ENCODE measurements at places on chromosomes 7 and 10.

DNA sequence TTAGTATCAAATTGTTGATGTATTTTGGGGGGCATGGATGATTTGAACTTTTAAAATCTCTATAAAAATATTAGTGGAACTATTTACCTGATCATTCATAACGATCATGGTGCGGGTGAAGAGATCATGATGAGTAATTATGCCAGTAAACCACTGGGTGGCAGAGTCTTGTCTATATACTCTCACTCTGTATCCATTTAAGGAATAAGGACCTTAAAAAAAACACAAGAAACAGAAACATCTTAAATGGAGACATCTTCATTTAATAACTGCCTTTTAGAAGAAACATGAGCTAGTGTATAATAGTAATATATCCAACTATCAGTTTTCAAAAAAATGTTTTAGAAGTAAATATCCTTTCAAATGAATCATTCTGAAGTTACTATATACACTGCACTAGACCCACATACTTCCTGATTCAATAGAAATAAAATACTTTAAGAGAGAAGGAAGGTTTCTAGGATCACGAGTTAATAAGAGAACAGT lies 84.0 kb downstream of the NRBF2 start:
- DNase-seq = peak; percentile 53

DNA sequence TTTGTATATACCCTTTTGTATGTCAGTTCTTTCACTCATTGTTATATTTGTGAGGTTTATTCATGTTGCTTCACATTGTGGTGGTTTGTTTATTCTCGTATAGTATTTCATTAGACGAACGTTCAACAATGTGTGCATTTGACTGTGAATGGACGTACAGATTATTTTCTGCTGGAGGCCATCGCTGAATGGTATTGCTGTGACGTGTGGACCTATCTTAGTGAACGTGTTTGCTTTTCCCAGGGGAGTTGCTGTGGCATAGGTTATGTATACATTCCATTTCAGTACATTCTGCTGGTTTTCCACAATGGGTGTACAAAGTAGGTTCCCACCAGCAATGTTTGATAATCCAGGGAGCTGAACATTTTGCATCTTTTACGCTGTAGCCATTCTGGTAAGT lies 31.1 kb upstream of the PLEKHS1 start:
- no peak for DNase-seq

DNA sequence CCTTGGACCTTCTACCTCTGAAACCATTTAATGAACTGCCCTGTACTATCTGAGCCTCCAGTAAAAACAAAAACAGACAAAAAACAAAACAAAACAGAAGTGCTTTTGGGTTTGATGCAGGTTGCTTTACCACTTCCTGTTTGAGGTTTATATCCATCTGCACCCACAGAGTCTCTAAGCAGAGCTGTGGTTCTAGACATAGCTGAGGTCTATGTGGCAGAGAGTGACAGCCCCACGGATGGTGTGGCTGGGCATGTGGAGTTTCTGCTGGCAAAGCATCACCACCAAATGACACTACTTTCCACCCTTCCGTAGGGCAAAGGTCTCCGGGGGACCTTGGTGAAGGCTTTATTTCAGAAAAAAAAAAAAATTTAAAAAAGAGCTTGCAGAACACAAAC lies 754.2 kb downstream of the GRID1 start:
- DNase-seq = peak; percentile 24

GRCh38 chr7:142280263-142280662 lies 22.4 kb upstream of the PRSS58 start:
- no peak for DNase-seq

- peak; percentile 35 for DNase-seq
Measured at GRCh38 chr10:87818505-87819288, 671 bp upstream of the ATAD1 start.

DNA sequence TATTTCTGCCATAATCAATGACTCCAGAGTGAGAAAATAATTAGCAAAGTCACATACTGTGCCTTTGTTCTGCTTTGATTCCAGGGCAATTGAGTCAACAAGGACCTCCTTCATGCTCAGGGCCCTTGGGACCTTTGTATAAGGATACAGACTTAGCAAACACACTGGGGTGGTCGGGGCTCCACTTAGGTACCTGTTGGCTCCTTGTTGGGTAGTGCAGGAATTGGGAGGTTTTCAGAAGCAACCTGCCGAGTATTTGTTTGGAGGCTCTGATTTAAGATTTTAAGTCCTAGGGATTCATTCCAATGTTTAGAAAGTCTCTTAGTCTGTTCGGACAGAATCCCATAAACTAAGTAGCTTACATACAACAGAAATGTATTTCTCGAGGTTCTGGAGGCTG lies 3.0 kb downstream of the ADCK2 start:
- DNase-seq = no peak

DNA sequence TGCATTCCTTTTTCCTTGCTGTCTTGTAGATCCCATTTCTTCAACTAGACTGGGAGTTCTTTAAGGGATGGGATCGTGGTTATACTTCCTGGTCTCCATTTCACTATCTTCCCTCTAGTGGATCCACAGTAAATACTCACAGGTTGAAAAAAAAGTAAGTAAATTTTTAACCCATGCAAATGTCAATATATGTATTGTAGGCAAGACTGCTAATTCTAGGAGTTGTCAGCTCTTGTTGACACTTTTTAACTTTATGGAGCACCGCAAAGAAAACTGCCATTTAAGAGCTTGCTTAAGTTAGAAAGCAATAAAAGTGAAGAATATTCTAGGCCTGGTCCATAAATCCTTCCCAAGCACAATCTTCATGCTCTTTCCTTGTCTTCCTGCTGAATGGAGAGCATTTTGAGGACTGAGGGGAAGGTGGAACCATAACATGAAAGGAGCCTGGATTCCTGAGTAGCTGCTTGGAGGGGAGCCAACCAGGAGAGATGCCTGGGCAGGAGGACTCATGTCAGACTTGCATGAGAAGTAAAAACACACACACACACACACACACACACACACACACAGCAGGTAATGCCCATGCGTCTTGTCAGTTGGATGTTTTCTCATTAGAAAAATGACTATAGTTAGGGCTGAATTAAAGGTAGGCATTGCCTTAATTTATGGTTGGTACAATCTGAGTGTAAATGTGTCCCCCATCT lies 32.2 kb downstream of the VWA2 start:
- DNase-seq = no peak

- no peak for DNase-seq
Measured at GRCh38 chr7:152161171-152161570, 135.7 kb downstream of the GALNT11 start.

DNA sequence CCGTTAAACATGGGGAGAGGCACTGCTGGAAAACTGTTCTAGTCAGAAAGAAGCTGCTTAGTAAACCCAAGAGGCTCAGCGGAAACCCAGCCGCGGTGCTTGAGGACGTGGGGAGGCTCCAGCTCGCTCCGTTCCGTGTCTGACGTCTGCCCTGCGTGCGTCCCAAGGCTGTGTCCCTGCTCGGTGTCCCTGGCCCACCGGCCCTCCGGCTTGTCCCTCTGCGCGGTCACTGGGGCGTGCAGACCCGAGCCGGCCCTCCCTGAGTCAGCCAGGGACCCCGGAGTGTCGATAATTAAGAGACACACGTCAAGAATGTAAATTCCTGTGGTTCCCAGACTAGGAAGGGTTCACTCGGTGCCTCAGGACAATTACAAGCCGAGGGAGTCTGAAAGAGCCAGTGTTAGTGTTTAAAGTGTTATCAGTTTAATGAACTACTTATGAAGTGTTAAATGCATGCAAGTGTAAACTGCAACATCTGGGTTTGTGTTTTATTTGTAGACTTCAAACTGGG lies 98.9 kb downstream of the WDR11 start:
- no peak for DNase-seq

DNA sequence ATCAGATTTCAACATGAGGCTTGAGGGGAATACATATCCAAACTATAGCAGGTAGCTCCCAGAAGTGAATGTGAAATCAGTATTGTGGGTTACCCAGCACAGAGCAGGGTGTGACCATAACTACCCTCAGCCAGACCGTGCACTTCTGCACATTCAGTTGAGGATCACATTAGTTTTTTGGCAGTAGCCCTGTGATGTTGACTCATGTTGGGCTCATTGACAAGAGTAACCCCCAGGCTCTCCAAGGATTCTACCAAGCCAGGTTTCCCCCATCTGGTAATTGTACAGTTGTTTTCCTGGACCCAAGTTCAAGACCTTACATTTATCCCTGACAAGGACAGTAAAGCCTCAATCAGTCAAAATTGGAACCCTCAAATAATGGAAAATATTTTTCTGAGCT lies 11.7 kb upstream of the CPA4 start:
- DNase-seq = no peak

- DNase-seq = no peak
Measured at GRCh38 chr7:55515569-55516279, 56.6 kb downstream of the VOPP1 start.

GRCh38 chr10:32982911-32983909 lies 25.2 kb upstream of the ITGB1 start:
- peak; percentile 96 for DNase-seq

GRCh38 chr10:48209241-48209640 lies 65.3 kb downstream of the FRMPD2 start:
- no peak for DNase-seq

- no peak for DNase-seq
Measured at GRCh38 chr7:1977876-1978441, 254.8 kb downstream of the MAD1L1 start.

DNA sequence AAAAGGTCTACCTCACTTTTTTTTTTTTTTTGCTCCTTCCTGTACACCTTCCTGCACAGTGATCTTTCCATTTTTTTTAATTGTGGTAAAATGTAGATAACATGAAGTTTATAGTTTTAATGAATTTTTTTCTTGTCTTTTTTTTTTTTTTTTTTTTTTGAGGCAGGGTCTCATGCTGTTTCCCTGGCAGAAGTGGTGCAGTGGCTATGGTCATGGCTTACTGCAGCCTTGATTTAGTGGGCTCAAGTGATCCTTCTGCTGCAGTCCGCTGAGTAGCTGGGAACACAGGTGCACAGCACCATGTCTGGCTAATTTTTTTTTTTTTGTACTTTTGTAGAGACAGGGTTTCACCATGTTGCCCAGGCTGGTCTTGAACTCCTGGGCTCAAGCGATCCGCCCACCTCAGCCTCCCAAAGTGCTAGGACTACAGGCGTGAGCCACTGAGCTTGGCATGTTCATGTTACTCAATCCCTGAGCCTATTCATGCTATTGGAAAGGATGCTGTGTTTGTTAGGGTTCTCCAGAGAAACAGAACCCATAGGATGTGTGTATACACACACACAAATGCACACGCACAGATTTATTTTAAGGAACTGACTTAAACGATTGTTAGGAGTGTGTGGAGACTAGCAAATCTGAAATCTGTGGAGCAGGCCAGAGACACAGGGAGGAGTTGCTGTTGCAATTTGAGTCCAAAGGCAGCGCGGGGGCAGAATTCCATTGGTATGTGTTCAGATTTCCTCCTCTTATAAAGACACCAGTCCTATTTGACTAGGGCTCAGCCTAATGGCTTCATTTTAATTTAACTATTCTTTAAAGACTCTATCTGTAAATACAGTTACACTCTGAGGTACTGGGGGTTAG lies 29.1 kb downstream of the GALNT11 start:
- DNase-seq = no peak

DNA sequence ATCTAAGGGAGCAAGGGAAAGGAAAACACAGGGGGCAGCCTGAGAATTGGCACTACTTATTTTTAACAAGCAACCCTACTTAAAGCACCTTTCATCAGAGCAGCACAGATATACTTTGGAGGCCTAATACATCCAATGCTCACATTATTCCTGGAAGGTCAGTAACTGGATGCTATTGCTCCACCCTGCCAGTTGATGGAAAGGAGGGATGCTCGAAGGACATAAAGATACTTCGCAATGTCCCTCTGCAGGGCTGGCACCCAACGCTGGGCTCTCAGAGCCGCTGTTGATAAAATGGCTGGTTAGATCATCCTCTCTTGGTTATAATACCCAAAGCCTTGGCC lies 307.9 kb upstream of the AOAH start:
- DNase-seq = no peak

- no peak for DNase-seq
Measured at GRCh38 chr7:115682507-115682906, 348.1 kb downstream of the TFEC start.

DNA sequence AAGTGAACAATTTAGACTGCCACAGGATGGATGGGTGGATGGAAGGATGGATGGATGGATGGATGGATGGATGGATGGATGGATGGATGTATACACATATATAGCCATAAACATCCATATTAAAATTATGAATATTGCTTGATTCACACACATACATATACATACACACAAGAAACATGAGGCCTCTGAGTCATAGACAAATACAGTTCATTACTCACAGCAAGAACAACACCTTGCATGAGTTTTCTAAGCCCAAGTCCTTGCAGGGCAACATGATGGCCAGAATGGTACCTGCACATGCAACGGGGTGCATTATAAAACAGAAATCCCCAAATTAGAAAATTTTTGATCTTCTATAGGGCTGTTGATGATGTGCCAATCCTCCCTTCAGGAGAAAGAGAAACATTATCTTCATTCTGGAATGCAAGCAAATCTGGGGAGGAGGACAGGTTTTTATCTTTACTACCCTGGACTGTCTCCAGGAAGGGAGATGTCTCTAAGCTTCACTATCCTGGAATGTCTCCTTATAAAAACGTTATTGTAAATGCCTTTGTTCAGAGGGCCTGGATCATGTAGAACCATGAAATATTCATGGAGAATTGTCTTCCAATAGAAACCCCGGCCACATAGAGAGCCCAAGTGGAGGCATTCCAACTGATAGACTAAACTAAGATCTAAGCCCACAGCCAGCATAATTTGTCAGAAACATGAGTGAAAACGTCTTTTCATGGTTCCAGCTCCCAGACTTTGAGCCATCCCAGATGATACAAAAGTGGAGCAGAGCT lies 238.6 kb upstream of the LRRN3 start:
- DNase-seq = no peak

DNA sequence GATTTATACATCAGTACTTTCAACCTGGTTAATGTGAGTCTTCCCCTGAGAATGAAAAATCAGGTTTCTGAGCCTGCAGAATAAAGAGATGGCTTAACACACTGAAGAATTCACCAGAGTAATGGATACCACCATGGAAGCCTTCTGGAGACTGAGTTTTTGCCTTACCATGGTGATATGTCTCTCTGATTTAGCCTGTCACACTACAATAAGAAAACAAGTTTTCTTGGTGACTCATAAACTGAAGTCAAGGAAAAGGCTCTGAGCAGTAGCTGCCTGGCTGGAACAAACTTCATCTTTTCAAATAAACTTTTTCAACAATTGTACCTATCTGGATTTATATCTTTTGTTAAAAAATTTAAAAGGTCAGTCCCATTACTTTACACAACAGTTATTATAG lies 229.0 kb downstream of the PRPF18 start:
- DNase-seq = peak; percentile 66

DNA sequence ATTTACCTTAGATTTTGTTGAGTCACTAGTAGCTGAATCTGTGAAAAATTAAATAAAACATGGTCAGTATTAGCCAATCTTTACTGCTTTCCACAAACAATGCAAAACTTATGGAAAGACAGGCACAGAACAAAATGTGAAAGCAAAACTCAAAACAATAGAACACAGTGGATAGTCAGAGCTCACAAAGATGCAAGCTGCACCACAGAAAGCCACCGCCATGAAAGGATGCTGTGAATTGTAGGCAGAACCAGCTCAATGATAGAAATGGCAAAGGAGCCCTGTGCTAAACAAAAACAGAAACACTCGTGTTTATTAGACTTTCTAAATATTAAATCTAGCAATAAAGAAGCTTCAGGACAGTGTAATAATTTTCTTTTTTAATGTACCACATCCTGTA lies 134.4 kb downstream of the ARHGAP21 start:
- DNase-seq = no peak

GRCh38 chr10:101008823-101009423 lies 9.3 kb downstream of the LZTS2 start:
- no peak for DNase-seq

Data from A172 (cell line).